ENCODE measurements at places on chromosomes 2 and 18.

DNA sequence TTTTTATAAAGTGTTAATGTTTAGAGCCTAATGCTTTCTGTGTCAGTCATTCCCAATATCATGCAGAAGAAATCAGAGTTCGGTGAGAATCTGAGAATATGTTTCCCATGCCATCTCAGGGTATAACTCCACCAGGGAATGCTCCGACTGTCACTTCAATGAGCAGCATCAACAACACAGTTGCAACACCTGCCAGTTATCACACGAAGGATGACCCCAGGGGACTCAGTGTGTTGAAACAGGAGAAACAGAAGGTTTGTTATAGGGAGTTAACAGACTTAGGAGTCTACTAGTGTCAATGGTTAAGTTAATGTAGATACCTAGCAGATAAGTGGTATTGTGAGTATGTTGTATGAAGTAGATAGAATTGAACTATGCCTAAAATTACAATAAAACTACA, 31.0 kb downstream of the VAPA start:
- H3K27me3 ChIP-seq: no peaks in the 10 kb centered on the region
- no peak overlapping the region for H3K4me3 ChIP-seq
- DNase-seq: no peak
- H3K36me3 ChIP-seq: peaks cover 39% of the 10 kb centered on the region
- no peak overlapping the region for H3K27ac ChIP-seq
- no peaks in the 10 kb centered on the region for H3K4me1 ChIP-seq

- H3K27me3 ChIP-seq: peaks cover 10% of the 10 kb centered on the region
- H3K27ac ChIP-seq: no peak overlapping the region
- no peaks in the 10 kb centered on the region for H3K36me3 ChIP-seq
- no peak overlapping the region for H3K4me3 ChIP-seq
- no peaks in the 10 kb centered on the region for H3K4me1 ChIP-seq
- no peak for DNase-seq
These were observed 149.4 kb downstream of the SP3 start for GRCh38 chr2:173815772-173816171.

GRCh38 chr2:205494537-205495235, 187.6 kb upstream of the NRP2 start:
- H3K4me1 ChIP-seq: no peaks in the 10 kb centered on the region
- H3K27me3 ChIP-seq: no peaks in the 10 kb centered on the region
- no peak overlapping the region for H3K4me3 ChIP-seq
- DNase-seq: no peak

DNA sequence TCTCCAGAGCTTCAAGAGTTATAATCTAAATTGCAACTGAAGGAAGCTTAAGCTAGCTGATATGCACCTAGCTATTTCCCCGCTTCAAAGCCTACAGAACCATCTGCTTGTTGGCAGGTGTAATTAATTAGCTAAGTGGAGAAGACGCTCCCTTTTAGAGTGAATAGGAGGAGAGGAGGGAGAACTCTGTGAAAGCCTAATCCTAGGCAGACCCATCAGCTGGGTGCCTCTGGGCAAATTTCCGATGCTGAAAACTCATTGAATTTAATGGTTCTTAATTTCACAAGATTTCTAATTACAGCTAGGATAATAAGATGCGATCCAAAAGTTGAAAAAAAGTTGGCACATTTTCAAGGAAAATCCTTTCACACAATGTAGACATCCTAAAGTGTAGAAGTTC, 735.9 kb downstream of the ERBB4 start:
- H3K36me3 ChIP-seq: no peaks in the 10 kb centered on the region
- DNase-seq: no peak
- no peak overlapping the region for H3K27ac ChIP-seq
- no peaks in the 10 kb centered on the region for H3K27me3 ChIP-seq

- H3K4me1 ChIP-seq: peaks cover 40% of the 10 kb centered on the region
- no peak for DNase-seq
- peak overlapping the region; percentile 46 for H3K27ac ChIP-seq
These were observed 108.0 kb downstream of the DPP4 start for GRCh38 chr2:161965994-161966393.

DNA sequence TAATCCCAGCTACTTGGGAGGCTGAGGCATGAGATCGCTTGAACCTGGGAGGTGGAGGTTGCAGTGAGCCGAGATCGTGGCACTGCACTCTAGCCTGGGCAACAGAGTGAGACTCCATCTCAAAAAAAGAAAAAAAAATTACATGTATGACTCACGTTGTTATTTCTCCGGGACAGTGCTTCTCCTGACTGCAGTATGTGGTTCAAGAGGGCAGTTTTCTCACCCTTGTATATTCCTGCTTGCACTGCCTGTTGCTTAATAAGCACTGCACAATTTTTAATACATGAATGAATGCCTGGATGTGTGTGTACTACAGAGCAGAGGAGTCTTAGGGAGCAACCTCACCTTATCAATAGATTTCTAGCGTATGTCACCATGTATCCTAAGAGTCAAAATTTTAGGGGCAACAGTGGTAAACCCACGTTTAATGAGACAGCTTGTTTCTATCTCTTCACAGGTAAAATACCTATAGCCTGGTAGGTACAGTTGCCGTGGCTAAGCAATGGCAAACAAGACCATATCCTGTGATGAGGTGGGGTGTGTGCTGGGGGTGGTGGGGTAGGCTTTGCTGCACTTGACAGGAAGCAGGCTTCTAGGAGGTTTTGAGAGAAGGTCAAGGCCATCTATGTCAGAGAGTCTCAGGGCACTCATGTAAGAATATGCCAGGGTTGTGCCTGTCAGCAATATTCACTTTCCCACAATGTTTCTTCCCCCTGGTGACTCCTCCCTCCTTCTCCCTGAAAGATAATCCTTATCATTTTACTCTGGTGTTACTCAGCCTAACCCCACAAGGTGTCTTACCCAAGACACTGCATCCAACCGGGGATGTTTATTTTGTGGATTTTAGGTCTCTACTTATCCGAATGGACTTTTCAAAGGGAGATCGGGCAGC, 36.9 kb upstream of the MEX3C start:
- H3K4me1 ChIP-seq: peaks cover 28% of the 10 kb centered on the region
- no peaks in the 10 kb centered on the region for H3K36me3 ChIP-seq
- peak overlapping the region; percentile 83 for H3K27ac ChIP-seq
- no peak overlapping the region for H3K4me3 ChIP-seq
- peaks cover 6% of the 10 kb centered on the region for H3K27me3 ChIP-seq
